Right lung (tissue), 10 donors: ENCODE measurements at places on chromosomes 12 and 14.

- peak; percentile 55 for DNase-seq
Observed at GRCh38 chr14:60723907-60724618, at the start of gene SIX4. Gene SIX4, minus strand, starts transcription at chr14:60724351. Its CDS starts 277 bp downstream, at chr14:60724074.

DNA sequence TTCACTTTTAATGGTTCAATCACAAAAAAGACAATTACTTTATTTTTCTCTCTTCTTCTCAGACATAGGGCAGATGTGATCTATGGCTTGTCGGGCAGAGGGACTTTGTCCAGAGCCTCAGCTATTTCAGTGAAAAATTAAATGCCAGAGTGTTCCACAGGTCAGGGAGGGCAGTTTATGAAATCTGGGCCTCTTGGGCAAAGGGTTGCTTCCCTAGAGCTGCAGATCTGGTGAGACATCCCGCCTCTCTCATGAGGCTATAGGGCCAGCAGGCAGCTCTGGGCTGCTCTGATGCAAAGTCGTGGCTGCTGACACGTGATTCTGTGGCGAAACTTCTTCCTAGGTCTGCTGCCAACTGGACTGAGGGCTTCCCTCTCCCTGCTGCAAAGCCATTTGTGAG, 6.0 kb downstream of the CLMN start:
- peak; percentile 79 for DNase-seq

- no peak for DNase-seq
Observed at GRCh38 chr14:77158175-77158881, 16.7 kb upstream of the ZDHHC22 start.

DNA sequence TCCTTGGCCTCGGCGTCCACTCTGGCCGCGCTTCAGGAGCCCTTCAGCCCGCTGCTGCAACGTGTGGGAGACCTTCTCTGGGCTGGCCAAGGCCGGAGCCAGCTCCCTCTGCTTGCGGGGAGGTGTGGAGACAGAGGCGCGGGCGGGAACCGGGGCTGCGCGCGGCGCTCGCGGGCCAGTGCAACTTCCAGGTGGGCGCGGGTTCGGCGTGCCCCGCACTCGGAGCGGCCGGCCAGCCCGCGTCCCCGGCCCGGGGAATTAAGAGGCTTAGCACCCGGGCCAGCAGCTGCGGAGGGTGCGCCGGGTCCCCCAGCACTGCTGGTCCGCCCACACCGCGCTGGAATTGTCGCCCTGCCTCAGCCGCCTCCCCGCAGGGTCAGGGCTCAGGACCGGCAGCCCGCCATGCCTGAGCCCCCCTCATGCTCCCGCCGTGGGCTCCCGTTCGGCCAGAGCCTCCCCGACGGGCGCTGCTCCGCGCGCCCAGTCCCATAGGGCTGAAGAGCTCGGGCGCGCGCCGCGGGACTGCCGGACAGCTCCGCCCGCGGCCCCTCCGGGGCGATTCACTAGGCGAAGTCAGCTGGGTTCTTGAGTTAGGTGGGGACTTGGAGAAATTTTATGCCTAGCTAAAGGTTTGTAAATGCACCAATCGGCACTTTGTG, 673.9 kb downstream of the SLC16A7 start:
- no peak for DNase-seq

- DNase-seq, result no peak
Observed at GRCh38 chr14:77721437-77721836, 13.5 kb downstream of the SLIRP start.

- DNase-seq, result peak; percentile 81
Observed at GRCh38 chr12:1993871-1994371, 10.3 kb downstream of the DCP1B start.

- DNase-seq, result no peak
Observed at GRCh38 chr14:97250931-97251330, 453.7 kb downstream of the VRK1 start.

GRCh38 chr12:124548854-124549378, 18.5 kb downstream of the NCOR2 start:
- no peak for DNase-seq

GRCh38 chr12:101863981-101864380, 13.4 kb upstream of the DRAM1 start:
- no peak for DNase-seq

GRCh38 chr12:109693653-109694600, 19.7 kb upstream of the FAM222A start:
- DNase-seq, result no peak

DNA sequence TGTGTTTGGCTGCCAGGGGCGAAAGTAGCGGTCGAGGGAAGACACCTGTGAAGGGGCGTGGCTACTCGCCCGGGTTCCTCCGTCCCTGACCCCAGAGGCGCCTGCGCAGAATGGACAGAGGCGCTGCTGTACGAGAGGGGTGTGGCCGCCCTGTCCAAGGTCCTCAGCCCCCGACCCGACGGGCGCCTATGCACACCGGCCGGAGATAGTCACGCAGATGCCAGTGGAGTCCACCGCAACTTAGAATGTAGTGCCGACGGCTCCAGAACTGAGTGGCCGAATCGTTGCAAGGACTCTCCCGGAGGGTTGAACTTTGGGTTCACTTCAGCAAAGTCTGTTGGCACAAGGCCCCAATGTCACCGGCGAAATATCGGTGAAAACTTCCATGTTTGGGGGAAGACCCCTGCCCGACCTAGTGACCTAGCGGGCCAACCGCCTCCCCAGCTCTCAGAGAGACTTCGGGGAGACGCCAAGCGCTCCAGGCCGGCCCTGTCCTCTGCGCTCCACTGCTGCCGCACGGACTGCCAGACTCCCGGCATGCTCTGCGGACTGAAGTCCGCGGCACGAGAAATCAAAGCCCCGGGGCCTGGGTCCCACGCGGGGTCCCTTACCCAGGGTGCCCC, 541 bp upstream of the RNU6-7 start:
- peak; percentile 90 for DNase-seq

DNA sequence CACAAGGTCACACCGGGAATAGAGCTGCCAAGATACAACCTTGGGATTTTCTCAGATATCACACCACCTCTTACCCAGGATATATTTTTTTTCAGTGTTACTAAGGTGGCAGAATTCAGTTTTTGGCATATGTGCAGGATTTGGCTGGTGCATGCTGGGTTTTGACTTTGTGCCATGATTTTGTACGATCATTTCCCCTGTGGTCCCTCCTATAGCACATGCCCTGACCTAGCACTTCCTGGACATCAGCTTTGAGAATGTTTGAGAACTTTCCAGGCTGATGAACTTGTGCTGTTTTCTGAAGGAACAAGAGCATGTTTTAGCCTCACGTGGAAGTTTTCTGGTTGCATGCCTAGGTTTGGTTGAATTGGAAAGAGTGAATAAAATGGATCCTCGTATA, 11.0 kb upstream of the TBPL2 start:
- DNase-seq, result no peak

- no peak for DNase-seq
Observed at GRCh38 chr12:122834104-122834920, 945 bp upstream of the HIP1R start.

GRCh38 chr12:53985994-53986685, 1.2 kb downstream of the HOXC10 start:
- DNase-seq, result no peak

GRCh38 chr12:45794422-45794821, 64.9 kb downstream of the ARID2 start:
- DNase-seq, result no peak

DNA sequence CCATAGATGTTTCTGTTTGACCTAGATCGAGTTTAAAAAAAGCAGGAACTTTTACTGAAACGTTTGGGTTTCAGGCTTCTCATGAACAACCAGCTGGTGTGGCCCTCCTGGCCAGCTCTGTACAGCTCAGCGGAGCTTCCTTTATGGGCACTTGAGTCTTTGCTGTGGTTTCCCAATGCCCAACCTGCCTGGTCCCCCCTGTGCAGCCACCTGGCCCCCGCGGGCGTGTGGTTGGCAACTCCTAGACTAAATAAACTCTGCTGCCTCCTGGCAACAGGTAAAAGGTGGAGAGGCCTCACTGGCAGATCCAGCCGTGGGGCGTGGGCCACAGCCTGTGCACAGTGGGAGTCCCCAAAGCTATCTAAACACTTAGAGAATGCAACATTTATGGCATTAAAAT, 38.7 kb downstream of the ADGRD1 start:
- DNase-seq, result no peak

DNA sequence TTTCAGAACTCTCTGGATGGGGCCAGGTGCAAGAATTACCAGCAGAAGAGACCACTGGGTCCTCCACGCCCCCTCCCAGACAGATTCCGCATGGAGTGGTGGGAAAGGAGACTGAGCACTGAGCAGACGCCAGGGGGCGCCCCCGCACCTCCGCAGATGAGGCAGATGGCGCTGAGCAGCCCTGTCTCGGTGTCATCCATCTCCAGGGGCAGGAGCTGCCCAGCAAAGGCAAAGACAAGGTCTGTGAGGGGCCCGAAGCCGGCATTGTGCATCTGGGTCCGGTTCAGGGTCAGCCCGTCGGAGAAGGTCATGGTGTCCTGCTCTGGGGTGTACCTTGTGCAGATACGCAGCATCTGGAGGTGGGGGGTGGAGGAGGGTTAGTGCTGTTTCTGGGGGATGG, 6.3 kb upstream of the ITGB7 start:
- DNase-seq, result peak; percentile 64

GRCh38 chr12:104357421-104357952, 53.9 kb downstream of the EID3 start:
- no peak for DNase-seq

DNA sequence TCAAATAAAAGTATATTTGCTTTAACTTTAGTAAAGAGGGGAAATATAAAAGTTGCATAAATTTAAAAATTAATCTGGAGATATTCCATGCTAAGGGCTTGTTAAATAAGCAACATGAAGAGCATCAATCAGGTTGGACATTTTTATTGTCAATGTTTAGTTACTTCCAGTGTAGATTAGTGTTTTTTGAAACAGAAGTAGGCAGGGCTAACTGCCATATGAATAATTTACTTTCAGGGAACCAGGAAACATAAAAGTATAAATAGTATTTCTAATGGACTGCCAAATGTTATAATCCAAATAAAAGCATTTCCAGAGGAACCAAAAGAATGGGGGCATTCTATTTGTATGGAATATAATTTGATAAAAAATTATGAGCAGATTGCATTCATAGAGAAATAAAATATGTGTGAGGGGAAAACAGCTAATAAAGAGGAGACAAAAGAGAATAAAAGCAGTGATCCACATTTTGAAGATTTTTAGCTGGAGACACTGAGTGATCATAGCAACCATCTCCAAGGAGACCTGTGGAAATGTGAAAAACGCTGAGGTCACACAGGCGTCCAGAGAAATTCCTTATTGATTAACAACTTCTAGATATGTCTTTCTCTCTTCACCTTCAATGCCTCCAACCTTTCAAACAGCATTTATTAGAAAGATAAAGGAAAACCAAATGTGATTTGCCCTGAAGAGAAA, 70.8 kb downstream of the SRGAP1 start:
- DNase-seq, result no peak

DNA sequence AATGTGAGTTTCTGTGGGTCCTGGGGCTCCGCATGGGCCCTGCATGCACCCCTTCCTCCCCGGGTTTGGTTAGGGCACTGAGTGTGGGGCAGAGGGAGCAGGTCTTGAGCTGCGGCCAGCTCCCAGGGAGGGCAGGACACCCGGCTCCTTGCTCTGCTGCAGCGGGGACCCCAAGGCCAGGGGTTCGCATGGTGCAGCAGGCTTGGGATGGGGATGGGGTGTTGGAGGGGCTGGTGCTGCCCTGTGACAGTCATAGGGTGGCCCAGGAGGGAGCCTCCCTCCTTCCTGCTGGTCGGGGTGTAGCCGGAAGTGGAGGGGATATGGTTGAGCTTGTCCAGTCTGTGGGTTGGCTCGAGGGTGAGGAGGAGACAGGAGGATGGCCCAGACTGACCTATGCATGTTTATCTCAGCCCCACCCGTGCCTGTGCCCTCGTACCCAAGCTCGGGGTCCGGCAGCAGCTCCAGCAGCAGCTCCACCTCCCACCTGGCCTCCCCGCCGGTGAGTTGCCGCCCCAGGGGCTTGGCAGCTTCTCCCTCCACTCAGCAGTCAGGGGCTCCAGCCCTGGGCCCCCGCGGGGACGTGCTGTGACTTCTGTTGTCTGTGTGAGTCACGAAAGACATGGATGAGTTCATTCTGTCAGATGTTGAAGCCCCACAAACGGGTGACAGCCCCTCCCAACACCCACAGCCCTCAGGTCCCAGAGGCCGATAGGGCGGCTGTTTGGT, 16.0 kb downstream of the ULK1 start:
- DNase-seq, result no peak

GRCh38 chr12:68224613-68225285, 861 bp downstream of the IL26 start:
- DNase-seq, result no peak

- peak; percentile 72 for DNase-seq
Observed at GRCh38 chr14:91269076-91269991, 24.8 kb upstream of the GPR68 start.
